ENCODE measurements at places on chromosomes 3 and 15.

DNA sequence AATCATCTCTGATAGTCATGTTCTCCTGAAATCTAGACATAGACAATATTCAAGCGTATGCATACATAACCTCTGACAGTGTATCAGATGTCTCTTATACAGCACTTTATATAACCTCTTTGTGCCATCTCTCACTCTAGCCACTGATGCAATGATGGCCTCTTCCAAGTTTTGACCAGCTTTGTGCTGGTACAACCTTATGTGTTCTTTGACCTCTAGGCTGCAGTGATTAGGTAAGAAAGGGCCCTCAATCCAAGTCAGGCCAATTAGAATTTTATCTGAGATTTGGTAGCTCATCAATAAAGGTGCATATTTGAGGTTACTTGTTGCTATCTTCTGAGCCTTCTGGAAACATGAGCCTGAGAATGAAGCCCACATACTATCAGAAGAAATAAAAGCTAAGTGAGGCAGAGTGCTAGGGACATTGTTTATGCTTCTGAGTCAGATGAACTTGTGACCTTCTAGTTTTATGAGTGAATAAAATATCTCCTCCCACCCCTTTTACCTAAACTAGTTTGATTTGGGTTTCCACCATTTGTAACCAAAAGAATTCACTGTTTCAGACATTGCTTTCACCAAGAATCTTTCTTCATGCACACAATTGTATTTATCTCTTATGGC, 283.2 kb upstream of the SUCLG2 start:
- no peak for DNase-seq

GRCh38 chr3:132445817-132446216, 28.5 kb downstream of the DNAJC13 start:
- no peak for DNase-seq

GRCh38 chr15:72345806-72346205, 25.8 kb upstream of the CELF6 start:
- no peak for DNase-seq

DNA sequence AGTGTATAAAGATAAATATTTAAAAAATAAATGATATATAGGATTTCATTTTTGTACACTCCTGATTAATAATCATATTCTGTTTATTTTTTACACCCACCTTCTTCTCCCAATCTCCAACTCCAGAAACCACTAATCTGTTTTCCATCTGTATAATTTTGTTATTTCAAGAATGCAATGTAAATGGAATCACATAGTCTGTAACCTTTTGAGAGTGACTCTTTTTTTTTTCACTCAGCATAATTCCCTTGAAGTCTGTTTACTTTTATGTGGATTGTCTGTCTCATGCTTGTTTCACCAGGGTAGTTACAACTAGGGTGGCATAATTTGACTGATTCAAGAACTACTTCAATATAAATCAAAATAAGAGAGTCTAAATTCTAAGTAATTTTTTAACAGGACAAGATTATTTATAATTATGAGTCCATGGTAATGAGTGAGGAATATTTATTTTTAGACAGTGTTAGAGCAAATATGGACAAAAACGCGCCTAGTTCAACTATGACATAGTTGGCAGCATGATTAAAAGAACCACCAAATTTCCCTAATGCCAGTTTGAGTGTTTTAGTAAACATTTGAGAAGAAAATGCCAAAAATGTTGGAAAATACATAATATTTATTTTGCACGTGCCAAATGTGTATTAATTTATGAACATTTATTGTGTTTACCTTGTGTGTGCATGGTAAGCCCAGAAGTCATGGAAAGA, 19.4 kb upstream of the MFSD1 start:
- no peak for DNase-seq

- DNase-seq = peak; percentile 76
Observed at GRCh38 chr15:42056934-42057798, 36.3 kb upstream of the PLA2G4E start.

DNA sequence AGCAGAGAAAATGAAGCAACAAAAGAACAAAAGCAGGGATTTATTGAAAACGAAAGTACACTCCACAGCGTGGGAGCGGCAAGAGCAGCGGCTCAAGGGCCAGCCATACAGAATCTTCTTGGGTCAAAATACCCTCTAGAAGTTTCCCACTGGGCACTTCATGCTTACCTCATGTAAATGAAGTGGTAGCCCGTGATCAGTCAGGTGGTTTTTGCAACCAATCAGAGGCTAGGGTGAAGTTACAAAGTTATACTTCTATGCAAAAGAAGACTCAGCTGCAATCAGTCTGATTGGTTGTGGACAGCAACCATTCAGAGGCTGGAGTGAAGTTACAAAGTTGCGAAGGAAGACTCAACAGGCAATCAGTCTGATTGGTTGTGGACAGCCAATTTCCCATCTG, 37.8 kb upstream of the TRH start:
- peak; percentile 16 for DNase-seq

GRCh38 chr3:184665101-184665500, 46.8 kb downstream of the MAGEF1 start:
- DNase-seq = no peak

DNA sequence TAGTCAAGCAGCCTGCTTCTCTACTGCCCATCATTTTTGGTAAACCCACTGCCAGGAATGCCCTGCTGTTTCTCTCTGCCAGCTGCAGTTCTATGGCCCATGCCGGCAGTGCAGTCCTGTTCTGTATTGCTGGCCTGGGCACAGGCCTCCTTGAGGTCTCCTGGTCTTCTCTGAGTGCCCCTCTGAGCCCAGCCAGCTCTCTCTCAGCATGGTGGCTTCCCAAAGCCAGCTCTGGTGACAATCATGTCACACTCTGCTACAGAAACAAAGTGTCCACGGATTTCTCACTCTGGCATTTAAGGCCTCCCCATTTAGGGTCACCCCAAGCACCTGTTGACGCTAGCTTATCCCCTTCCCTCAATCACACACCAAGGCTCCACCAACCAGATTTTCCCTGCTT, 24.5 kb downstream of the SRPRB start:
- no peak for DNase-seq

DNA sequence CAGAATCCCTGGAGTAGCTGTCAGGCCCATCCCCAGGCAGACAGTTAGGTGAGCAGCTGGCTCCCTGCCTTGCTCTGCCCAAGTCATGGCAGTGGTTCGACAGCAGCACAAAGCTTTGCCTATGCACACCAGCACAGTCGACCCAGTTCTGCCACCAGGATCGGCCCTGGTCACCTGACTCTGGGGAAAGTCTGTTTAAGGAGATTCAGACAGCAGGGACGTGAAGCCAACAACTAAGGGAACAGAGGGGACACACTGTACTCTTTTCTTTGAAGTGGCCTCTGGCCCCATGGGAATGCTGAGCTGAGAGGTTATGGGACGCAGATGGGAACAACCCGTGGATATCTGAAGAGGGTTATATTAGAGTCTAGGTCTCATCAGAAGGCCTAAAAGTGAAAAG, 134.8 kb downstream of the CHDH start:
- DNase-seq = no peak

GRCh38 chr3:181947606-181948005, 235.9 kb downstream of the SOX2 start:
- DNase-seq = no peak

DNA sequence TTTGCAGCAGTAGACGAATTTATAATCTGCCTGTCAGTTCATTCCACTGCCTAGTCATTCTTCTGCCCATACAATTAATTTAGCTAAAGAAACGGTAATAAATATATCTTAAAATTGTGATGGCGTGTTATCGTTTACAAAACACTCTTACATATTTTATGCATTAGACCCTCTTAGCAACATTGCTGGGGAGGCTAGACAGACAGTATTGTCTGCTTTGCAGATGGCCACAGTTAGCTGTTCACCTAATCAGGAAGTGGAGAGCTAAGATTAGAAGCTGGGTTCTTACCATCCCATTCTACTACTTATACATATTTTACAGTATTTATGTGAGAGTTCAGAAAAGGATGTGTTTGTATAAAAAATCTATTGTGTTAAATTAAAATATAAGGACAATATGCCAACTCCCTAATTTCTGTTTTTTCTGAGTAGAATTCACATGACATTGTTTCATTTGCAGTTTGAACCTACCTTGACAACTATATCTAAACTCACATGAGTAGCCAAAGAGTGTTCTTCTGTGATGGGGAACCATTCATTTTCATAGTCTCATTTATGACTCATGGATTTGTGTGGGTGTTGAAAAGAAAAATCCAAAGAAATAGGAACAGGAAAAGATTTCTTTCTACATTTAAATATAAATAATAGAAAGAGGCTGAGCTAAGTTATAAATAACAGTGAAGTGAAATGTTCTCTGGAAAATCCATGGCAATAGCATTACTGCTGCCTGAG, 41.7 kb upstream of the C3orf80 start:
- no peak for DNase-seq

DNA sequence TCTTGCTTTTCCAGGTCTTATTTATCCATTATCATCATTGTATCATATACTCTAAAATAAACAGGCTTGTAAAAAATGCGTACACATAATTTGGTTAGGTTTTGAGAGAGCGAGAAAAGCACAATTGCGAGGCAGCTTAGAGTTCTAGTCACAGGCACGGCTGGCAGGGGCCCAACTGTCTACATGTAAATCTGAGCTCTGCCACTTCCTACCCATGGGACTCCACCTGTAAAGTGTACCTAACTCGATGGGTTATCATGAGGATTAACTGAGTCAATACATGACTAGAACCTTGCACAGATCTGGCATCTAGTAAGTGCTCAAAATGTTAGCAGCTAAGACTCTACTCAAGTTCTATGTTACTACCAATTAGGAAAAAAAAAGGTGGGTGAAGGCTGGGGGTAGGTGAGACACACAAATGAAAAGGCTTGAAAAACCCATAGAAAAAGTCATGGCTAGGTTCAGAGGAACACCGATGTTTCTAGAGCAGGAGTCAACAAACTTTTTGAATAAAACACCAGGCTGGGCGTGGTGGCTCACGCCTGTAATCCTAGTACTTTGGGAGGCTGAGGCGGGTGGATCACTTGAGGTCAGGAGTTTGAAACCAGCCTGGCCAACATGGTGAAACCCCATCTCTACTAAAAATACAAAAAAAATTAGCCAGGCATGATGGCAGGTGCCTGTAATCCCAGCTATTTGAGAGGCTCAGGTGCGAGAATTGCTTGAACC, 36.2 kb downstream of the GLB1 start:
- peak; percentile 24 for DNase-seq

- no peak for DNase-seq
Observed at GRCh38 chr3:48688032-48688736, 2.5 kb upstream of the NCKIPSD start.

DNA sequence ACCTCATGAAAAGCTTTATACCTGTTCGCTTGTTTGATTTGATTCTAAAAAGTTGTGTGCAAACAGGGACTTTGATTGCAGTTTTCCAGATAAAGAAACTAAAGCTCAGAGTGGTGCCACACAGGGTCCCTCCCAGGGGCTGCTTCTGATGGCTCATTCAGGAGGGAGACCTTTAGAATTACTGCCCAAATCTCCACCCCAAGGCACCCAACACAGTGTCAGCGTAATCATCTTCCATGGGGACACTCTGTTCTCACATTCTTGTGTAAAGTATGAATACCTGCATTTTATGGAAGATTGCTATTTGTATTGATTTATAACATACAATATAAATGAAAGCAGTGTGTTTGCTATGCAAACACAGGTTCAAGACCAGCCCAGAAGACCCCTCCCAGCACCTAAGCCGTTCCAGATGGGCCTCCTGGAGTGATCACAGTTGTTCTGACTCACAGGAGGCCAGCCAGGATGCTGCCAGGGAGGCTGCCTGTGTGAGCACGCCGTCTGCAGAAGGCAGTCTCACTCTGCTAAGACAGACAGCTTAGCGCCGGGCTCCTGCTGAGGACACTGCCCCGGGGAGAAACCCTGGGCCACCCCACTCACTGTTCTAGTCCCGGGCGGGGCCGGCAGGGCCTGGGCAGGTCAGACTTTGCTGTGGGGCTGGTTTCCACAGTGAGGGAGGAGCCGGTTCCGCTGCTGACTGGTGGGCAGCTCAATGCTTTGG, 185.6 kb downstream of the FAM43A start:
- DNase-seq = peak; percentile 34

- DNase-seq = no peak
Observed at GRCh38 chr15:89936051-89936785, 23.5 kb upstream of the ARPIN start.

DNA sequence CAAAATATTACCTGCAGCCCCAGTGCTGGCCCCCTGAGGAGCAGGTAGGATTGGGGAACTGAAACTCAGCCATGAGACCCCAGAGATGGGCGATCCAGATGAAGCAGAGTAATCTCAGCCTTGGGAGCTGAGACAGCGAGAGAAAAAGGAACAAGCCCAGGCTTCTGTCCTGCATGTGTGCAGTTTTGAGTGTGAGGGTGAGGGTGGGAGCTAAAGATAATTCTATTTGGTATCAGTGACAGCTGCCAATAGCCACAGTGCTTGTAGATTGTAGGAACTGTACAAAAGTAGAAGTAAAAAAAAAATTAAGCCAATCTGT, 5.9 kb downstream of the ATP8B4 start:
- DNase-seq = no peak

DNA sequence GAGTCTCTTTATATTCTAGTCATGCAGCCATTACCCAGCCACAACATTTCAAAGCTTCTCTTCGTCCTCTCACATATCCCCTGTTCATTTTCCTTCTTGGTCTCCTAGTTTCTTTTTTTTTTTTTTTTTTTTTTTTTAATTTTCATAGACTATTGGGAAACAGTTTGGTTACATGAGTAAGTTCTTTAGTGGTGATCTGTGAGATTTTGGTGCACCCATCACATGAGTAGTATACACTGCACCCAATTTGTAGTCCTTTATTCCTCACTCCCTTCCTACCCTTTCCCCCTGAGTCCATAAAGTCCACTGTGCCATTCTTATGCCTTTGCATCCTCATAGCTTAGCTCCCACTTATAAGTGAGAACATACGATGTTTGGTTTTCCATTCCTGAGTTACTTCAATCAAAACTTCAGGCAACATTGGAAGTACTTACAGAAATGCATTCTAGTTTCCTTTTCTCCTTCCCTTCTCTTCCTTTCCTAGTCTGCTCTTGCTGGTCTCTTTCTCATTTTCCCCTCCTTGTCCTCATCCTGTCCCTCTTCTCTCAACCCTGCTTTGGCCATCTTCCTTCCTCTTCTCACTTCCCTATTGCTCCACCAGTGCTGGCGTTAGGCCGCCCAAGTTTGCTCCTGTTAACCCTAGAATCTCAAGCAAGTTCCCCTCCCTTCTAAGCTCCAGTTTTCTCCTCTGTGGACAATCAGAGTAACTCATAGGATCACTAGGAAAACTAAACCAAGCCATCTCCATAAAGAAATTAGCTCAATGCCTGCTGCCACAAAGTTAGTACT, 4.8 kb downstream of the ATP8B4 start:
- peak; percentile 36 for DNase-seq

DNA sequence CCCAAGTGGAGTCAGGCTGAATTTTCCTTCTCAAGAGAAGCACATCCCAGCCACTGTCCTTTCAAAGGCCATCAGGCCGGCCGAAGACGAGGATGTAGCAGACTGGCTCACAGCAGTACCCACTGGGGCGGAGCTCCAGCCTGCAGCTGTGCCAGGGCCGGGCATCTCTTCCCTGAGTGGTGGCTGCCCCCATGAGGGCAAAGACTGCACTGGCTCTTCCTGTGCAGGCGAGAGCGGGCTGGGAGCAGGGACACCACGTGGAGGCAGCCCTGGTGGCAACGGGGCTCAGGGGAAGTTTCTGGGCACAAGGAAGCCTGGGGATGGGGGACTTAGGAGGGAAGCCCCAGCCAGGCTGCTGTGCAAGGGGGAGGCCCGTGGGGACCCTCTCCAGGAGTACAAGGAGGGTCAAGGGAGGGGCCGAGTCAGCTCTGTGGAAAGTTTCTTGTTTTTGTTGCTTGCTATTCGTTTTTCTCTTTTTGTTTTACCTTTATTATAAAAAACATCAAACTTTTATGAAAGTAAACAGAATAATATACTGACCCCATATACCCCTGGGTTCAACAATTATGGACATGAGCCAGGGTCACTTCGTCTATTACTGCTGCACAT, 66.1 kb downstream of the RPN1 start:
- peak; percentile 32 for DNase-seq

GRCh38 chr3:129197321-129197720, 13.6 kb upstream of the CNBP start:
- DNase-seq = no peak
